ENCODE measurements at places on chromosomes 12 and 14. TPM values are rescaled to one million over a fixed set of nuclear protein-coding genes. Genes with fewer than 3 reads are reported as not detected.
A peak's percentile ranks its signal among the peaks of the same experiment; 100 is the strongest.

ENDOU gene
- 0.11 TPM for total RNA-seq

SLC39A2 gene
- total RNA-seq = not detected

TPH2 gene
- not detected for total RNA-seq

OR4E2 gene
- total RNA-seq = not detected

CBX5 gene
- total RNA-seq = 41.0 TPM

VPS37B gene
- total RNA-seq = 23.9 TPM

DNA sequence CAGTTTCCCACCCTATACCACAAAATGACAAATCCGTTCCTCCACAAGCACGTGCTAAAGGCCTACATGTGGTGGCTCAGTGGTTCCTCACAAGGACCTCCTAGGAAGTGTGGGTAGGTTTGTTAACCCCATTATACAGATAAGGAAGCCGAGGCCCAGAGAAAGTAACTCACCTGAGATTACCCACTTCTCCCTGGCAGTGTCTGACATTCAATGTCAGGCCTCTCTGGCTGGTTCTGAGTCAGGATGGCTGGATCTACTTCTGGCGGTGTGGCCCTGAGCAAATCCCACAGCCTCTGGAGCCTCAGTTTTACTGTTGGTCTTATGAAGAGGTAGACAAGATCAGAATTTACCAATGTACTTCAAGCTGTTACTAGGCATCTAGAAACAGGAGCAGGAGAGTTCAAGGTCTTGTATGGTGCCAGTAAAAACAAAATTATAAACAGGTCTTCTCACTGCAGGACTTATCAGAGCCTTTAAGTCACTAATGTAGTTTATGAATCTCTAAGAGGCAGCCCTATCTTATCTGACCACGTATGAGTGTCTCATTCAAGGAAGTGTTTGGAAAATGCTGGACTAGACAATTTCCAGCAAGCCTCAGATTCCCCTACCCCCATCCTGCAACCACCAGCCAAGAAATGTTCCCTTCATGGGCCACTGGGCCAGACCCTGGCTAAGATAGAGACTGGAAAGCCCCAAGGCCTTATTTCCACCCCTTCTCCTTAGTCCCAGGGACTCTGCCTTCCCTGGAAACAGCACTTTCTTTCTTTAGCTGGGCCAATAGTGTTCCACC lies 4.2 kb downstream of the HSPB8 start:
- peak; percentile 50 for DNase-seq

DNA sequence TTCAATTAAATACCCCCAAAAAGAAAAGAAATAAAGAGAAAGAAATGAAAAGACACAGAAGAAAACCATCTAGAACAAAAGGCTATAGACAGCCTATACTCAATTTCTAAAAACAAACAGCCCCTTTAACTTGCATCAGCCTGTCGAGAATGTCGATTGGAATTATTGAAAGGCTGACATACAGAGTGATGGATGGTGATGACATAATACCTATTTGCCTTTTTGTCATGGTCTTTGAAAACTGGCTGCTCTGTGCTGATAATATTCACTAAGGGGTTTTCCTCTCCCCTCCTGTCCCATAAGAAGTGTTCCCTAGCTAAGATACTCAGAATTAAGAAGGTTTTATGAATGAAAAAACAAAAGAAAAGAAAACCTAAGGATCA lies 393.7 kb downstream of the SOX5 start:
- DNase-seq = no peak

GRCh38 chr14:101879529-101880336 lies 84.6 kb upstream of the DYNC1H1 start:
- no peak for DNase-seq

GRCh38 chr14:50085570-50086320 lies 30.6 kb downstream of the VCPKMT start:
- no peak for DNase-seq

GRCh38 chr12:111288771-111289170 lies 80.1 kb downstream of the PHETA1 start:
- DNase-seq = no peak

DNA sequence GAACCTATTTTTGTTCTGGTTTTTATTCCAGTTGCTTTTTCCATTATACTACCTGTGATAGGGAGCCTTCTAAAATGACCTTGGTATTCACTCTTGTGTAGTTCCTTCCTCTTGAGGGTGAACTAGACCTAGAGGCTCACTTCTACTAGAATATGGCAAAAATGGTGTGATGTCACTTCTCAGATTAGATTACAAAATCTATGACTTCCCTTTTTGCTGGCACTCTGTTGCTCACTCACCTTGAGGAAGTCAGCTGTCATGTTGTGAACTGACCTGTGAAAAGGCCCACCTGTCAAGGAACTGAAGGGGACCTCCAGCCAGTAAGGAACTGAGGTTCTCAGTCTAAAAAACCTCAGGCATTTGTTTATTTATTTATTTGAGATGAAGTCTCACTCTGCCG lies 5.7 kb downstream of the MIPOL1 start:
- no peak for DNase-seq

DNA sequence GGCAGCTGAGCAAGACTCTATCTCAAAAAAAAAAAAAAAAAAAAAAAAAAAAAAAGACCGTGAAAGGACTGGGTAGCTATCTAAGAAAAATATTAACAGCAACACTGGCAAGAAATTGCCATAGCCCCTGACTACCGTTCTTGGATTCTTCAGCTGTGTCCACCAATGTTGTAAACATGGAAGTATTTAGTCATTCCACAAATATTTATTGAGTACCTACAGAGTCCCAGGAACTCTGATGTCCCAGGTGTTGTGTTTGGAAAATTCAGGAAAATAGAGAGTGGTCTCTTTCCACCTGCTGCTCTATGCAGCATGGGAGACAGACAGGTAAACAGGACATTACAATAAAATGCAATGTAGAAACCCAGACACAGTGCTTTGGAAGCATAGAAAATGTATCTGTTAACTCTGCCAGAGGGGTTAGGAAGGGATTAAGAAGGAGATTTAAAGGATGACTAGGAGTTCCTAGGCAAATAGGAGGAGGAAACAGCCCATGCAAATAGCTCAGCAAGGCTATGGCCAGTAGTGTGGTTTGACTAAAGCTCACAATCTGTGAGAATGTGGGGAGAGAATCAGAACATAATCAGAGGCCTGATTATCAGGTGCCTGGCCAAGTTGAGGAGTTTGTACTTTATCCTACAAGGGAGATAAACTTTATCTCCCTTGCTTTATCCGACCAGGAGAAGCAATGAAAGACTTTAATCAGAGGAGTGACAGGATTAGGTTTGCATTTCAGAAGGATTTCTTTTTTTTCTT lies 2.1 kb upstream of the DLST start:
- no peak for DNase-seq

DNA sequence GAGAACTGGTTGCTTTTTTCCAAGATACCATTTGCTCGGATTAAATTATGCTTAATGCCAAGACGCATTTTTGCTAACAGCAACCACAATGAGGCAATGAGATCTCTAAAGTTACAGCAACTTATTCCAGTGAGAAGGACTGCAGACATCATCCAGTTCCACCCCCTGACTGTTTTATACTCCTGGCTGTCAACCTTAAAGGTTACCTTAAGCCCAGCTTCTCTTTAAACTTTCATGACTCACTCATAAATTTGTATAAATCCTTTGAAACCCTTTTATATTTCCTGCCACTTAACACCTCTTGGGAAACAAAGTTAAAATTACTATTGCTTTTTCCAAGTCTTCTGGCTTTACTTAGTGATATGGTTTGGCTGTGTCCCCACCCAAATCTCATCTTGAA lies 80.2 kb downstream of the TMTC1 start:
- no peak for DNase-seq

GRCh38 chr14:23437133-23438100 lies 2.0 kb upstream of the MYH7 start:
- no peak for DNase-seq

DNA sequence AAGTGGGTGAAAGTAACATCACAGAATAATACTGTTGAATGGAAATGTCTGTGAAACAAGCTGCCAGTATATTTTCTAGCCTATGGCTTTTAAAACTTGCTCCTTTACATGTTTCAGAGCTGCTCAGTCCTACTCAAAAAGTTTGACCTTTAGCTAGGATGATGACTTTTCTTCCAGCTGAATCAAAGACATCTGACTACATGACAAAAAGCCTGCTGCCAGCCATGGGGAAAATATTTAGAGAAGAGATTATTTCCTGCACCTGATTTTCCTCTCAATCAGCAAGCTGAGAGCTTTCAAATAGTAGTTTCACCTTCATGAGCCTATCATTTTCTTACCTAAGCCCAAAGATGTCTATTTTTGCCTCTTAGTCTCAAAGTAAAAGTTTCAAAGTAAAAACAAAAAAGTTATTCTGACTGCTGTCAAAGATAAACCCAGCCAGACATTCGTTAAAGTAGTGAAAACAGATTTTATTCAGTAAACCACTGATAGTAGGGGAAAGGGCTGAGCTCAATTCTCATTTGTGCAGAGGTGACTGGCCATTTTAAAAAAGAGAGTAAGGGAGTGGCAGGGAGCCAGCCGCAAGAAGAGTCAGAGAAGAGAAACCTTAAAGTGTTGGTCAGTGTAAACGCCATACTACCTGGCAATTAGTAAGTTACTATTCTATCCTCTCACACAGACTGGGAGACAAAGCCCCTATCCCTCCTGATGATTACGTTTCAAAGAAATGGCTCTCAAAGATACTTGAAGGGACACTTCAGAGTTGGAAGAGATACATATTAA lies 2.2 kb downstream of the ATP6V1D start:
- DNase-seq = no peak

DNA sequence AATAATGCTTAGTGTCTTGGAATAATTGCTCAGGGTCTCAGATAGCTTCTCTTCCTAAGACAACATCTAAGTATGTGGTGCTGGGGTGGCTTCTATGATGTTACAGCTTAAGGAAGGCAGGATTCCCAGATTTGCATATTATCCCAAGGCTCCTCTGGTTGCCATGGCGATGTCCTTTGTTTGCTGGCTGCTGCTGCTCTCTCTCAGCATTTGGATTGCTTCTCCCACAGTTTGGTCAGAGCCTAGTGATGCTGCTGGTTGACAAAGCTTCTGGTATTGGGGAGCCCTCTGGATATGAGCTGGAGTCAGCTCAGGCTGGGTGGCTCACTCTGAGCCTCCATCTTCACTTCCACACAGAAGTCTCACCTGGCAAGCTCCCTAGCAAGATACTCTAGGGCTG lies 56.4 kb upstream of the FBXO33 start:
- no peak for DNase-seq

DNA sequence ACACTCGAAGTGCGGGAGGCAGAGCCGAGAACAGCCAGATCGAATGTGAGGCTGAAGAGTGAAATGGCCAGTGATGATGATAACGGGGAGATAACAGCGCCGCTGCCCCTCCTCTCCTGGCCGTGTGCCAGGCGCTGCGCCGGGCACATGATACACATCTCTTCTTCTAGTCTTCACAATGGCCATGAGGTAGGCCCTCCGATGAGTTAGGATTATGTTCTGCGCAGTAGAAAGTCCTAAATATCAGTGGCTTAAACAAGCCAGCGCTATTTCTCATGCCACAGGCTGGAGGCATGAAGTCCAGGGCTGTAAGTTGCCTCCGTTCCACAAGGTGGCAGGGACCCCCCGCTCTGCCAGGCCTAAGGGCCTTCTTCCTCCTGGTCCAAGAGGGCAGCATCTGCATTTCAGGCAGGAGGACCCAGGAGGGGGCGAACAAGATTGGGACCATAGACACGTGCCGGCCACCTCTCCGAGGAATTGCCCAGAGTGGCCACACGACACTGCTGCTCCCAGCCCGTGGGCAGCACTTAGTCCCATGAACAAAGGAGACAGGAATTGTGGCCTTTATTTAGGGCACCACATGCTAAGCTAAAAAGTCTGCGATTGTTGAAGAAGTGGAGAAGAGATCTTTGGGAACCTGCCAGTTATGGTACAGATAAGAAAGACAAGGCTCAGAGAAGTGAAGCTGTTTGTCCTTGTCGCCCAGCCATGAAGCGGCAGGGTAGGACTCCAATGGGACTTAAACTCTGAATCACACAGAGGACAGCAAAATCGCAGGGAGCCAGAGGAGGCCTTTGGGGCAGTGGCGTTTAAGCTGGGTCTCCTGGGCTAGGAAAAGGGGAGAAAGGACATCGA lies 10.9 kb upstream of the HVCN1 start:
- DNase-seq = no peak

- no peak for DNase-seq
Observed at GRCh38 chr14:41986700-41987099, 380.0 kb downstream of the LRFN5 start.

- no peak for DNase-seq
Observed at GRCh38 chr14:75132382-75133086, 5.7 kb upstream of the NEK9 start.

GRCh38 chr14:95345032-95345431 lies 25.3 kb upstream of the CLMN start:
- no peak for DNase-seq

DNA sequence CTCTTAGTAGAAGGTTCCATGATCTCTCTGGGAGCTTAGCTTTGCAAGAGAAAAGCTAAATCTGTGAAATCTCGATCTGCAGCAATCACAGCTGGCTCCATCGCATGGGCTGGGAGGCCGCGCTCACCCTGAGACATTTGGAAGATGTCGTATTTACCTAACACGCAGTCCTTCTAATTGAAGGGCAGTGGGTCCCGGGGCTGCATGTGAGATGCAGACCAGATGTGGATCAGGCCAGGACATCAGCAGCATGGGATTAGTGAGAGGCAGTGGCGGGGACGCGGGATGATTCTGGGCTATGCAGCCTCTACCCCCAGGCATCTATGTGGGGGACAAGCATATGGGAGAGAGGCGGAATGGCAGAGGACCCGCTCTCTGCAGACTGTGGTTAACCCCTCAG lies 312.4 kb upstream of the RTL1 start:
- no peak for DNase-seq

DNA sequence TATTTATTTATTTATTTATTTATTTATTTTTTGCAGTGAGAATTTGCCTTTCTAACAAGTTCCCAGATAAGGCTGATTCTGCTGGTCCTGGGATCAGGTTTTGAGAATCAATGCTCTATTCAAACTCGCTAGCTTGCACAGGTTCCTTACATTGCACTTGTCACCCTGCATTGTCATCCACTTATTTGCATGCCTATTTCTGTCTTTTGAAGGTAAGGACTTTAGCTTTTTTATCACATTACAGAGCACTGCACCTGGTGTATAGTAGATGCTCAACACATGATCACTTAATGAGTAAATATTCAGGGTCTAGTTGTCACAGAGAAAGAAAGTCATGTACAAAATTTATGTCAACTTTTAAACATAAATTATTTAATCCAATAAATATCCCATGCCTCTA lies 219.7 kb upstream of the BTG1 start:
- DNase-seq = no peak
